HT-29 (cell line): ENCODE measurements at places on chromosomes 4 and X. TPM values are rescaled to one million over a fixed set of nuclear protein-coding genes. Genes with fewer than 3 reads are reported as not detected.

DNA sequence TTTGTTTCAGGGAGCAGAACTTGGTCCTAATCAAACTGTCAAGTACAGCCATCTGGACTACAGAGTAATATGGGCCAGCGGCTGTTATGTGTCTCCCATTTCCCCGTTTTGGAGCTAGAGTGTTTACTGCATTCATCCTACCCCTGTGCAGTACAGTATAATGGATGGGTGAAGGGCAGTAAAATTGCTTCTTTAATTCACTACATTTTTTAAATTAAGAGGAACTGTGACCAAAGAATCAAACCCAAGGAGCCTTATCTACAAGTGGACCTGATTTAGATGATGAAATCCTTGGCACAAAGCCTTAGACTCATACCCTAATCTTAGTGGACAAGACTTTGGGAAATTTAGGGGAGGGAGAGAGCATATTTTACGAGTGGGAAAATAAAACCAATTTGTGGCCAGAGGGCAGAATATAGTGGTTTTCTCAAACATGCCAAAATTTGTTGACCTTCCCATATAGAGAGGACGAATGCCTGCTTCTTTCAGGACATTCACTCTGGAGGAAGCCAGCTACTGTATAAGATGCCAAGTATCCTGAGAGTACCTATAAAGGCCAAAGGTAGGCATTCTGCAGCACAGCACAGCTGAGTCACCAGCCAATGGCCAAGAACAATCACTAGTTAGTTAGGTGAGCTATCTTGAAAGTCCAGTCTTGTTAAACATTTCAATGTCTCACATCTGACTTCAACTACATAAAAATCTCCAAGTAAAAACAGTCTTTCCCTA lies 253.8 kb upstream of the KCNIP4 start:
- peak; percentile 38 for DNase-seq

DNA sequence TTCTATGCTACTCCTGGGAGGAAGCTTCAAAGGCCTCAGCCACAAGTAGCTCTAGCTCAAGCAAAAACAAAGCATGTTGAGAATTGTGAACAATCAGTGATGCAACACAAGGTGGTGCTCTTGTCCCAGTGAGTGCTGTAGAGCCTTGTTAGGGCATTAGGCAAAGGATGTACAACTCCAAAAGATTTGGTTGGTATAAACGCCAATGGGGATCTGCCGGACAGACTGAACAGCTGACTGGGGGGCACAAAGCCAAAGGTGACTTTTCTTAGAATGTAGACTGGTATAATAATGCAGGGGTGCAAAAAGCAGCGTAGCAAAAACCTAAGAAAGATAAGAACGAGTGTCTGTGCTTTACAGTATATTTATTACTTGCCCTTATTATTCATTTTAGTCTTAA lies 62.6 kb upstream of the ALB start:
- peak; percentile 56 for DNase-seq

GRCh38 chrX:9899640-9900111 lies 67.5 kb upstream of the CLDN34 start:
- DNase-seq, result no peak

RTL5 gene
- total RNA-seq, result not detected in 2 replicates

- no peak for DNase-seq
Observed at GRCh38 chrX:1411326-1411725, 19.4 kb upstream of the SLC25A6 start.

GRCh38 chr4:22500128-22500611 lies 15.7 kb downstream of the ADGRA3 start:
- DNase-seq, result peak; percentile 56

NBDY gene
- 5.0 and 5.6 TPM in 2 replicates for total RNA-seq

- peak; percentile 91 for DNase-seq
Observed at GRCh38 chrX:70454441-70455365, 10.1 kb downstream of the DLG3 start.

GRK4 gene
- total RNA-seq, result 2.3 and 3.7 TPM in 2 replicates

ZNF330 gene
- 18.1 and 18.7 TPM in 2 replicates for total RNA-seq

- peak; percentile 27 for DNase-seq
Observed at GRCh38 chrX:106933538-106933961, 13.3 kb downstream of the CLDN2 start.

GRCh38 chr4:16472537-16472936 lies 246.3 kb upstream of the TAPT1 start:
- DNase-seq, result no peak

DNA sequence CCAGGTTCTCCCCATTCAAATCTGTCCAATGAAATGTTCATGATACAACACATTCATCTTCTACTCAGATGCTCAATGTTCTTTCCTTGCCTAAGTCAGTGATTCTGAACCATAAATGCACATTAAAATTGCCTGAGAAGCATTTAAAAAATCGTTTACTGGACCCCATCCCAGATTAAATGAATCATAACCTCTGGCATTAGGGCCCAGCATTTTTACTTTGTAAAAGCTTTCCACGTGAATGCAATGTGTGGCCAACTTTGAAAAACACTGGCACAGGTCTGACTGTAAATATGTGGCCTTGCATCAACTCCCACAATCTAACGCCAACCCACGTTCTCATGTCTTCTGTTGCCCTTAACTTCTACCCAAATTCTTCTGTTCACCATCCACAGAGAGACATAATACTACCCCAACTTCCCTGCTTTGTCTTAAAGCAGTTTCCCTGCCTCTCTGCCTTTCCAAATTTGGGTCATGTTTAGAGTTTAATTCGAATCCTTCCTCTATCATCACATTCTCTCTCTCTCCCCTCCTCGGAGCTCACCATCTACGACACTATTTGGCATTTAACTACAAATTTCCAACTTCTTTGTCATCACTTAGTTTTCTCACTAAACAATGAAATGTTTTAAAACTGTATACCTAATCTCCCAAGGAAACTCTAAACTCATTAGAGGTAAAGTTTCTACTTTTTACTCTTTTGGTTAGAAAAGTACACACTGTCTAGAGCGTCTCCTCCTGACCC lies 78.7 kb downstream of the PRKG2 start:
- DNase-seq, result no peak

F8A3 gene
- 1.2 and 5.2 TPM in 2 replicates for total RNA-seq
